SW480 (cell line): ENCODE measurements at places on chromosomes 6 and 20.

DNA sequence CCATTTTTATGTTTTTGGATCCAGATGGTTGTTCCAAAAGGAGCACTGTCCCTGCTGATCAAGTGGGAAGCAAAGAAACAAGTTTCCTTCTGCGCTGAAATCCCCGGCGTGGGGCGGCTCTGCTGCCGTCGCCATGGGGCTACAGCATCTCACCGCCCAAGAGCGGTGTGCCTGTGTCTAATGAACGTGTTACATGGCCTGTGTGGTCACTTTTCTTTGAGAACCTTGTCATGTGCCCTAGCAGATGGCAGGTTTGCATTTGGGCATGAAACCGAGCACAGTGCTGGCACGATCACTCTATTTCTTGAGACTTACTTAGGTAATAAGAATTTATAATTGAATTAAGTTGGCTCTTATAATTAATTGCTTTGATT is 51.9 kb downstream of the ZDHHC14 start:
- DNase-seq: no peak

- DNase-seq: peak; percentile 89
These were observed at the start of gene SYTL3 for GRCh38 chr6:158649289-158650143. SYTL3 (plus strand) TSS chr6:158650054; CDS start chr6:158663269, 13,215 bp downstream.

GRCh38 chr20:10047427-10047826 is 12.6 kb downstream of the ANKEF1 start:
- DNase-seq: no peak

GRCh38 chr6:17984812-17985670 is 2.4 kb downstream of the KIF13A start:
- DNase-seq: no peak

- DNase-seq: no peak
These were observed 903.4 kb upstream of the FLRT3 start for GRCh38 chr20:15240801-15241200.

- DNase-seq: no peak
These were observed 1382.4 kb upstream of the ADGRB3 start for GRCh38 chr6:67252663-67253062.

DNA sequence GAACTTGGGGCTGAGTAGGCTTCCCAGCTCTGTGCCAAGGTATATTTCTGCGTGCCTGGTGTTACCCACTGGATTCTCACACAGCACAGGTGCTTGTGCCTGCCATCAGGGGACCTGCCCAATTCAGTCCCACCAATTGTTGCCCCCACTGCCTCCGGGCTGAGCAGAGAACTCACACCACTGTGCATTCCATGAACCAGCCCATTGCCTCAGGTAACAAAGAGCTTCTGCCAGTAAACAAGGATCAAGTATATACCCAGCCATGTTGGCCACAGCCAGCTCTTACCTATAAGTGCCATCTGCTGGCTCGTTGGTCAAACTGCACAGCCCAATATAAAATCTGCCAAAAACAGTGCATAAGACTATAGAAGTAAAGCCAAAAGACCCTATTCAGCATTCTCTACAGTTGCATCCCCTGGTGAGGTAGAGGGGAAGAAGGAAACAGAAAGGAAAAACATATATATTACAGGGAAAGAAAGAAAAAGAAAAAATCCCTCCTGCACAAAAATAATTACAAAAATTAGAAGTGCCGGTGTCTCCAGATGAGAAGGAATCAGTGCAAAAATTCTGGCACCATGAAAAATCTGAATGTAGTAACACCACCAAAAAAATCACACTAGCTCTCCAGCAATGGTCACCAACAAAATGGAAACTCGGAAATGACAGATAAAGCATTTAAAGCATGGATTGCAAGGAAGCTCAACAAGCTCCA is 241.4 kb downstream of the IBTK start:
- DNase-seq: peak; percentile 22

DNA sequence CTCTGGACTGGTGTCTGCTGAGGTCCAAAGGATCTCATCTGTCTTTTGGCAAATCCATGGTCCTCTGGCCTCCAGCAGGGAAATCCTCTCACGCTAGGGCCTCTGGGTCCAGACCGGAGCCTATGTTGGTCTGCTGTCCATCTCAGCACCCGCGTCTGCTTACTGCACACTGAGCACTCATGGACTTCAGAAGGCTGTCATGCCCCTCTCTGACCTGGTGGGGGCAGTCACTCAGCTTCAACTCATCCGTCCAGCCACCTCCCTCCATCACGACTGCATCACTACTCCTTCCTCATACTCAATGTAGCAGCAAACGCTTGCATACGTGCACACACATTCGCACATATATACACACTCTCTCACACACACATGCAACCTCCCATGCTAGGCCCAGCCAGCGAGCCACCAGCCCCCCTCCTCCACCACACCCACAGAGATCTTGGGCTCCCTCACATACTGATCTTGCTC is 33.3 kb downstream of the GABRR2 start:
- peak; percentile 4 for DNase-seq

GRCh38 chr6:129340983-129341382 is 369.0 kb downstream of the ARHGAP18 start:
- no peak for DNase-seq

DNA sequence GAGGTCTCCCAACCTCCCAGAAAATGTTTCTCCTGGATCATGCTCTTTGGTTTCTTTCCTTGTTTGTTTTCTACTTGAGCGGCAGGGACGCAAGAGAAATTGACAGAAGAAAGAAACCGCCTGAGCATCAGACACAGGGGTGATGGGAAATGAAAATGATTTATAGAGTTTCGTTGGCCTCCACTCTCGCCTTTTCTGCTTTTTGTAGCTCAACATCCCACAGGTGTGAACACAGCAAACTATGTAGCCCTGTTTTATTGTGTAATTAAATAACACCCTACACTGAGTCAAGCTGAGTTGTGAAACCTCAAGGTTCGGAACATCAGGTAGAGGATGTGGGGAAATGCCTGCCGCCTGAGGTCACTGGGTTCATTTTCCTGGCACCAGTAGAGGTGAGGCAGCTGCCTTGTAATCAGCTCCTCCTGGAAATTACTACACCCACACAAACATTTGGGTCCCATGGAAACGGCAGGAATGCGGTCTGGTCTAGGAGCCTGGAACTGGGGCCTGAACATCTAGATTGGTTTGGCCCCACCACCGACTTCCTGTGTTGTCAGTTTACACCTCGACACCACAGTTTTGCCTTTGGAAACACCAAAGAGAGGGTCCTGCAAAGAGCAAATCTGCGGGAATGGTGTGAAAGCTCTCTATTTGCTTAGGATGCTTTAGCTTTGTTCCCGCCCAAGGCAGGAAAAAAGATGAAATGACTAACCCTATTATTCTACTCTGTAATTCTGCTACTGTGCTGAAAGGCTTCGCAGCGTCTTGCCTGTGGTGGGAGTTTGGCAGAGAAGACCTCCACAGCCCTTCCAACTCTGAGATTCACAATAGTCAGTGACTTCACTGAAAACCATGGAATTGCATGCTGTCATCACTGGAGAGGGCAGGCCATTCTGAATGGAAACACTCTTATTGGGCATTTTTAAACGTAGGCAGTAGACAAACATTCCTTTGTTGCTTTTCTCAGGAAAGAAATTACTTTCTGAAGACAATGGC is 53.0 kb downstream of the ADAT2 start:
- DNase-seq: peak; percentile 92

DNA sequence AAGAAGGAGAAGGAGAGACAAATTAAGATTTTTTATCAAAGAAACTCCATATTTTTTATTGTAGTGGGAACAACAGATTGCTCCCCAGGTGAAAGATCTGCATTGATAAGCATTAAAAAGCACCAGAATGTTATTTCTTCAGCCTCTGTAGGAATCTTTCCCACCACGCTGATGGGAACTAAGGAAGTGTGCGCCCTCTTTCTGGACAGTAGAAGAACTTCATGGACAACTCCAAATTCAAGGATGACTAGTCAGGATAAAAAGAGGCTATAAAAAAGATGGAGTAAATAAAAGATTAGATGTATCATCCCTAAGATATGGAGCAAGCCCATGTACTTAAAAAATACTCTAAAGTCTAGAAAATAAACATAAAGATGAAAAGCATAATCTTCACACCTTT is 45.8 kb upstream of the PAK5 start:
- DNase-seq: no peak

- DNase-seq: peak; percentile 100
These were observed 2.2 kb upstream of the PARD6B start for GRCh38 chr20:50728981-50729874.

DNA sequence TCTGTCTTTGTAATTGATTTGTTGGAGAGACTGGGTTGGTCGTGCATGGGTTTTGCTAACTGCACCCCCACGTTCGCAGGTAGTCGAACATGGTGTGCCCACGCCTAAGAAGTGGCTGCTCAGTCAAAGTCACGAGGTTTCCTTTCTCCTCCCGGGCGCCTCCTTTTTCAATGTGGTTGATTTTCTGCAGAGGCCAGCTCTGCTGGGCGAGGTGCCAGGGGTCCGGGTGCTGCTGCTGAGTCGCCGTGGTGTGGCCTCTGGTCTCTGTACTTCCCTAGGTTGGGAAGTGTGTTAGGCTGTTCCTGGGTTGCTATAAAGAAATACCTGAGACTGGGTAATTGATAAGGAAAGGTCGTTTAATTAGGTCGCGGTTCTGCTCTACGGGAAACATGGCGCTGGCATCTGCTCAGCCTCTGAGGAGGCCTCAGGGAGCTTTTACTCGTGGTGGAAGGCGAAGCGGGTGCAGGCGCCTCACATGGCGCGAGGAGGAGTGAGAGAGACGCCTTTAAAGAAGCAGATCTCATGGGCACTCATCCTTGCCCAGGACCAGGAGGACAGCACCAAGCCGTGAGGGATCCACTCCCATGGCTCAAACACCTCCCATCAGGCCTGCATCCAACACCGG is 14.1 kb downstream of the OSBPL2 start:
- peak; percentile 21 for DNase-seq

DNA sequence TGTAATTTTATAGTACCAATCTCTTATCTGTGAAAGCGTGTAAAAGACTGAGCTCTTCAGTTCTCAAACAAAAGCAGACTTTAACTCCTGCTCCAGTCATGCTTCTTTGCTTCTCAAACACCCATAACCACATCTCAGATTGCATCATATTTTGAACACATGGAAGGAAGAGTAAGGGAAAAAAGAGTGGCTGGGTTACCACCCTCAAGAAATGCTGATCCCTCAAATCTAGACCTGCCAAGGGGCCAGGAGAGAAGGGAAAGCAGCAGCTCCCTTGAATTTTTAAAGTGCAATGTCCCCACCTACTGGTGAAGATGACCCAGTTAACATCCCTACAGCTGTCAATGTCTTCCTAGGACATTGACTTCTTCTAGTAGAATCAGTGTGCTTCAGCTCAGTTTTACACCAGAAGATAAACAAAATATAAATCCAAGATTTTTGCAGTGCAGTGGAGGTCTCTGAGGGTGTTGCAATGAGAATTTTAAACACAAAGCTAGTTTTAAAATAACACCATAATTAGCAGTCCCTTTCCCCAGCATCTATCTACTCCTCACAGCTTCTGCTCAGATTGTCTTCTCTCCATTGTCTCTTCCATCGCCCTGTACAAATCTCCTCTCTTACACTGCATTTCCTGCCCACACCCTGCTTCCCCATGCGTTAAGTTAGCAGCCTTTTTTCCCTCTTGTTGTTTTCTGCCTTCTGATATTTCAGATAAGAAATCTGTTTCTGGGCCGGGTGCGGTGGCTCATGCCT is 22.6 kb upstream of the HLA-DQB2 start:
- DNase-seq: peak; percentile 61

DNA sequence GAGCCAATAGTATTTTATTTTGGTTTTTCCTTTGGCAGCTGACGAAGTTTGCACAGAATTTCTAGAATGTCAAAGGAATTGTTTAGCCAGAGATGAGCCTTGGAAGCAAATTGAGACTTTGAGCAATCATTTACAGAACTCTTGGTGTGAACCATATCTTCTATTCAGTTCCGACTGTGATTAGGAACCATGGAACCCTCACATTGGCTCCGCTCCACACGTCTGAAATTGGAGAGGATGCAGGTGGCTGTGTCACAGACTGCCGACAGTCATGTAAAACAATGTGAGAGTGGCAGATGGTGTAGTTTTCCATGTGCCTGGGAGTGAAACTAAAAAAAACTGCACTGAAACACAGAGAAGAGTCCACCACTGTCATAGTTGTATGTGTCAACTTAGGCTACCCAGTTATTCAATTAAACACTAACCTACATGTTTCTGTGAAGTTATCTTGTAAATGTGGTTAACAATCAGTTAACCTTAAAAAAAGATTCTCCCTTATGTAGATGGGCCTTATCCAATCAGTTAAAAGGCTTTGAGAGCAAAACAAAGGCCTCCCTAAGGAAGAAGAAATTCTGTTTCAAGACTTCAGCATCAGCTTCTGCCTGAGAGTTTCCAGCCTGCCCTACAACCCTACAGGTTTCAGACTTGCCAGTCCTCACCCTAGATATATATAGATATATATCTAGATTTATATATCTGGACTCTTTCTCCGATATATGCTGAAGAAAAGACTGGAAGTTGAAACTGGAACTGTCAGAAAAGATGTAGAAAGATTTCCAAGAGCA is 3.3 kb upstream of the HMGN4 start:
- peak; percentile 26 for DNase-seq

DNA sequence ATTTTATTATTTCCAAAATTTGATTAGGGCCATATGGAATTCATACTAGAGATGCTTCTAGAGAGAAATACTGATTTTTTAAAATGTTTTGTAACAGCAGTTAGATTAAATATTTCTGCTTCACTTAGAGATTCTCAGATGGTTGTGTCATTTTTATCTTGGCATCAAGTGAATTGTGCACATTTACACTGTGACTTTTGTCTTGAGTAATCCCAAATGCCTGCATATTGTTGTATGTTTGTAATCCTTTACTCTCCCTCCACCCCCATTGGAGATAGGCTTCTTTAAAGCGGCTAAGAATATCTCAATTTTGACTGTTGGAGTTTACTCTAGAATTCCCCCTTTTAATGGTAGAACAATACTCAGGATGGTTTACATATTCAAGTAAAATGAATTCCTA is 19.0 kb downstream of the STX16 start:
- no peak for DNase-seq

DNA sequence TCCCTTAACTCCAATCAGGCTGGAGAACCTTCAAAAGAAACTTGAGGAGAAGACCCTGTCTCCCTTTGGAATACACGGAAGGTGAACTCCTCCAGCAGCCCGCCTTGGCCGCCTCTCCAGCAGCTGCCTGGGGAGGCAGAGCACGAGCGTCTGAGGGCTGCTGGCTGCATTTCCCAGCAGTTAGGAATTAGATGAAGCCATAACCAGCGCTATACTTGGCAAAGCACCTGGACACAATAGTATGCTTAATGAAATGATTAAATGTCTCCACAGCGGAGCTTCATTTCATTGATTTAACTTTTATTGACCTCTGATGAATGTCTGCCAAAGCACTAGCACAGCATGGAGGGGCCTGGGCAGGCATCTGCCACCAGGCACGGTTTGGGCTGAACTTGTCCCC is 73.5 kb downstream of the TMEM242 start:
- DNase-seq: no peak
